ENCODE measurements at places on chromosomes 11 and 22. TPM values are rescaled to one million over a fixed set of nuclear protein-coding genes. Genes with fewer than 3 reads are reported as not detected.

LYVE1 gene
- polyA plus RNA-seq = 5.7 TPM

C11orf42 gene
- polyA plus RNA-seq = not detected

TSGA10IP gene
- 0.07 TPM for polyA plus RNA-seq

DEPDC7 gene
- polyA plus RNA-seq = 83.9 TPM

SPI1 gene
- 3.4 TPM for polyA plus RNA-seq

SOX10 gene
- 1.8 TPM for polyA plus RNA-seq
